AG04450 (cell line): ENCODE measurements at places on chromosomes 12 and 14. TPM values are rescaled to one million over a fixed set of nuclear protein-coding genes. Genes with fewer than 3 reads are reported as not detected.

DNA sequence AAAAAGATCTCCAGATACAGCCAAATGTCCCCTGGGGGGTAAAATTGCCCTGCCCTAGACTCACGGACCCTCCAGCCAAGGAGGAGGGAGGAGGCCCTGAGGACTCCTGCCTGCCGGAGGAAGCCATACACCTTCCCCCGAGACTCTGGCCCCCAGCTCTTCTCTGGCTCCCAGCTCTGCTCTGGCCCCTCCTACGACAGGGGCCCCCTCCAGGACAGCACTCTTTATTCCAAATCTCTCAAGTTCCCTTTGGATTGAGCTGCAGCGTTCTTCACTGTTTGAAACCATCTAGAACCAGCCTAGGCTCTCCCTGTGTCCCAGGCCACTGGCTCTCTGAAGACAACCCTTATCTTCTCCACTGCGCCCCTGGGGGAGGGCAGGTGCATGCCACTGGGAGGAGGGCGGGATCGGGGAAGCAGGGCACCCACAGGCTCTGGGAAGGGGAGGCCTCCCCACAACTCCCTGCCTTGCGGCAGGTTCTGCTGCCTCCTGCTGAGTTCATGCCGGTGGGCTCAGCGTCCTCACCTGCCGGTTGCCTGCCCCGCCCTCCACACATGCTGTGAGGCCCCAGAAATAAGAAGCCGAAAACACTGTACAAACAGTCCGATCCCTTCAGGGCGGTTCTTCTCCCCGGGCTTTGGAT lies 112.7 kb downstream of the DICER1 start:
- DNase-seq = no peak

GRCh38 chr14:64915797-64916196 lies 1.5 kb downstream of the CHURC1 start:
- no peak for DNase-seq

DNA sequence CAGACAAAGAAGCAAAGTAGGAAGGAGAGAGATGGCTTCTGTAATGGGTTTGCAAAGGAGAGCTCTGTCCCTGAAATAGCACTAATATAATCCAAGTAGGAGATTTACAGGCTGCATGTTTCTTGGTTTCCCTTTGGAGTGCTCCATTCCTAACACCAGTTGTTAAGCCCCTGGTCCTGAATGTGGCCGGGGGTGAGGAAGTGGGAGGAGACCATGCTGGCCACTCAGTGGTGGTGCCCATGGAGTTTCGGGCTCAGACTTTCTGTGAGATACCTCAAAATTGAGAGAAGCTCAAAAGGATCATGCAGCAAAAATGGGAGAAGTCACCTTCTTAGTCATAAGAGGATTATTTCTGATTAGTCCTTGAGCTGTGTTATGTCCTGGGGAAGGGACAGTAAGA lies 88.5 kb downstream of the DAD1 start:
- DNase-seq = no peak

GRCh38 chr14:71394386-71394785 lies 487.1 kb downstream of the PCNX1 start:
- no peak for DNase-seq

- no peak for DNase-seq
Measured at GRCh38 chr12:45186762-45187161, 29.1 kb upstream of the ANO6 start.

DNA sequence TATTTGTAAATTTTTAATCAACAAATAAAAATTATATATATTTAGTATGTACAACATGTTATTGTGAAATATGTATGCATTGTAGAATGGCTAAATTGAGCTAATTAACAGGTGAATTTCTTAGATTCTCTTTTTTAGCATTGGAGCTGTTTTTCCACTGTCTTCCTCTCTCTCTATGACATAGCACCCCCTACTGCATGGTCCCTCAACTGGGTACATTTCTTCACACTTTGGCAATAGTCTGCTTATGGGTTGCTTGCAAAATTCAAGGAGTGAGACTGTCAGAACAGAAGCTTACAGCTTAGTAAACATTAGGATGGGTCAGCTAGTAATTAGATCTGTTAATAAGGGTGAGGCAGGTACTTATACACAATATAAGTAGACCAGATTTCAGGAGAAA lies 658.5 kb upstream of the MGAT4C start:
- peak; percentile 24 for DNase-seq

- no peak for DNase-seq
Measured at GRCh38 chr12:124994437-124994975, 1.1 kb downstream of the BRI3BP start.

DNA sequence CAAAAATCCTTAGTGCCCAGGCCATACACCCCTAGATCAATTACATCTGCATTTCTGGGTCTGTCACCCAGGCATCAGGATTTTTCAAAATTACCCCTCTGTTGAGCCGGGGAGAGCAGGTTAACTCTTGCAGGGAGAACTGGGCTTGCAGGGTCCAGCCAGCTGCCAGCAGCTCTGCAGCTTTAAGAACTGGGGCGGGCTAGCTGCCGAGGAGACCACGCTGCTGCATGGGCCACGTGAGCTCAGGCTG lies at the start of gene DGLUCY:
TSS of gene DGLUCY (plus strand) at position 245 of the 250 bp plus-strand sequence. CDS start 46,222 bp downstream, outside the sequence.
- DNase-seq = peak; percentile 48

DNA sequence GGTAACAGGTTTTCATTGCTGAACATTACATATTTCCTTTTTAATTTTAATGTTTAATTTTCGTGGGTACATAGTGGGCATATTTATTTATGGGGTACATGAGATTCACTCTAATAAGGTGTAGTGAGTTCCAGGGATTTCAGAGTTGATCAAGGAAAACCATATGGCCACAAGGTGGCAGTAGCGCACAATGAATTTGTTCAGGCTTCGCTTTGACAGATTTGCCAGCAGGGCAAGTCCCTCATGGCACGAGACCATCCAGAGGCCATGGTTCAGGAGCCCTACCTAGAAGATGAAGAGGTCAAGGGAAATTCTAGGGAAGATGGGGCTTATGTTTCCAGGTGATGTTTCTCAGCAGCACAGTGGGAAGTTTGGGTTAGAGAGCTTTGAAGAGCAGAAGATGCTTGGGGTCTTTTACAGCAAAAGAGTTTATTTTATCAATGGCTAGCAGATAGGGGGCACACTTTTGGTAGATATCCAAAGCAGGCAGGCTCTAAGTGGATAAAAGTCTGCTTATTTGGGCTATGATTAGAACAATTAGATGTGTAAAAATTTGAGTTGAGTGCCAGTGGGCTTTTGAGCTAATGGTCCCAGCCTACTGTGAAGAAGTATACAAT lies 1004.4 kb downstream of the AACS start:
- no peak for DNase-seq

DNA sequence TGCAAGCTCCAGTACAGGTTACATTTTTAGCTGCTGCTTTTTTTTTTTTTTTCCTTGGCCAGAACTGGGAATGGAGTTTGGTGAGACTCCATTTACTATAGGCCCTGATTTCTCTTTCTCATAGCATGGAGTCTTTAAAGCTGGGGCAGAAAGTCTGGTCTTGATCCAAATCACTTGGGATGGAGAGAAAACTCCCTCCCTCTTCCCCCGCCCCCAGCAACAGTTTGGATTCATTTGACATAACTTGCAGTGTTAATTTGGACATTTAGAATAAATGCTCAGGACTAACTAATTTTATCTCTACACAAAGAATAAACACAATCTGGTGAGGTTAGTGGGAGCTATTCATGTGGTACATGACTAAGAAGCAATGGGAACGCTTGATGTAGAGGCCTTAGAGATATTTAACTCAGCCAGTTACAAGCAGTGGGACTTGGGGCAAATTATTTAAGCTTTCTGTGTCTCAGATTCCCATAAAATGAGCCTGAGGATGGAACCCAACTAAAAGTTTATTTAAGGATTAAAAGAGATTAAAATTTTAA lies 107.3 kb upstream of the ARHGAP5 start:
- DNase-seq = no peak

GRCh38 chr12:117688446-117688845 lies 280.3 kb downstream of the KSR2 start:
- no peak for DNase-seq

GRCh38 chr12:129851296-129851695 lies 52.5 kb downstream of the TMEM132D start:
- DNase-seq = no peak

GRCh38 chr12:95411057-95411456 lies 62.9 kb upstream of the METAP2 start:
- DNase-seq = no peak

DNA sequence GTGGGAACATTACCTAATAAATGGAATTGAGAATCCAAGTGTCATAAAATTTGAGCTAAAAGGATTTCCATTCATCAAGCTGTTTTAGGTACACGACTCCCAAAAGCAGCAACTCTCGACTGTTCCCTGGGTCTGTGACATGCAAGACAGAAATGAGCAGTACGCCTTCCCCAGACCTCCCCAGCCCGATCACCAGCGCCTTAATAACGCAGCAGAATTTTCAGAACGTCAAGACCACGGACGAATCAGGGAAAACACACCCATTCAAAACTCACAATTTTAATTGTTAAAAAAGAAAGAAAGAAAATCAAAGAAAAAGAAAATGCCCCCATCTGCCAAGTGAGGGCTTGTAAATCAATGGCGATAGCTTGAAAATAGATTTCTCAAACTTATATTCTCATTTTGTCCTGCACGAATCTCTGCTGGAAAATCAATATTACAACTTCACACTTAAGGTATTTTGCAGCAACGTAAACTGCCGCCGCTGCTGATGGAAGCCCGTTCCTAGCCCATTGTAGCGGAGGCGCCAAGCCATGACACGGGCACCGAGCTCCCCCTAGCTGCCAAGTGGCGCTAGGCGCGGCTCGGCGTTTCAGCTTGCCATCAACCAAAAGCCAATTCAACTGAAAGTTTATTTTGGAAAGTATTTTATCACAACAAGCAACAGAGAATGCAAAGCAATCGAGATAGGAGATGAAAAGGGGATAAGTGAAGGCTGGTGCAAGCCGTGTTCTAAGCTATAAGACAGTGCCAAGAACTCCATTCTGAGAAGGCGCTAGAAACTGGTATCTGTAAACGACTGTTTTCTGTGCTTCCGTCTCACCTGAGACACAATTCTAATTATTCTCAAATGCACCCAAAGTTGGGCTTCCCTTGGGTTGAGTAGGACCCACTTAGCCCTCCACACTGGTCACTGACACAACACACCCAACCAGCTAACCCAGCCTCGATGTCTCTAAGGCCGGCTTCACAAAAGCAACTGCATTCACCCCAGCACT lies 5.5 kb downstream of the BCL11B start:
- DNase-seq = peak; percentile 13

DNA sequence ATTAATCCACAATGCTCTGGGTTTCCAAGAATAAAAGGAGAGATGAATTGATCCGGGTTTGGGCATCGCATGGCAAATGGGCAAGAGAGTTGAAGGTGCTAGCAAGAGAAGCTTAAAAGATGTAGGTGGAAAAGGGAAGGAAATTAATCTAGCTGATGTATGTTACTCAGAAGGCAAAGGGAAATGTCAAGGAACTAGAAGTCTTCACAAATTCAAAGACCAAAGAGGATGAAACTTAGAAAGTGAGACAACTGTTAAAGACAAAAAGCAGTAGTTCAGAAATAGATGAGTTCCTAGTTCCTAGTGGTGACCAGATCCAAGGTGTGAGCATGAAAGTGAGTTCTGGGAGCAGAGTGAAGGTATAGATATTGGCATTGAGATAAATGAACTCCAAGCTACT lies 228.3 kb downstream of the SEC23A start:
- DNase-seq = no peak

Gene ZC2HC1C
- polyA plus RNA-seq = 0.45 and 0.73 TPM in 2 replicates

Gene RABGGTA
- polyA plus RNA-seq = 17.9 and 24.7 TPM in 2 replicates

Gene VWF
- polyA plus RNA-seq = 0.22 and 0.35 TPM in 2 replicates

Gene AMN
- polyA plus RNA-seq = 0.06 TPM in 2 replicates

Gene DNAI7
- polyA plus RNA-seq = 0.11 and 0.26 TPM in 2 replicates

Gene MYF5
- polyA plus RNA-seq = not detected in 2 replicates

Gene FERMT2
- polyA plus RNA-seq = 336 and 485 TPM in 2 replicates

Gene GPRC5D
- polyA plus RNA-seq = not detected in 2 replicates

Gene CDCA3
- polyA plus RNA-seq = 11.6 and 12.5 TPM in 2 replicates

Gene SDSL
- 10.0 and 13.6 TPM in 2 replicates for polyA plus RNA-seq
